Activated CD4-positive, alpha-beta T cell treated with anti-CD3 and anti-CD28 coated beads for 36 hours (primary cell): ENCODE measurements at places on chromosomes 2 and 18. TPM values are rescaled to one million over a fixed set of nuclear protein-coding genes. Genes with fewer than 3 reads are reported as not detected.

The DAW1 gene
- not detected for total RNA-seq

The CFAP210 gene
- total RNA-seq = not detected

The FER1L5 gene
- total RNA-seq = not detected

DNA sequence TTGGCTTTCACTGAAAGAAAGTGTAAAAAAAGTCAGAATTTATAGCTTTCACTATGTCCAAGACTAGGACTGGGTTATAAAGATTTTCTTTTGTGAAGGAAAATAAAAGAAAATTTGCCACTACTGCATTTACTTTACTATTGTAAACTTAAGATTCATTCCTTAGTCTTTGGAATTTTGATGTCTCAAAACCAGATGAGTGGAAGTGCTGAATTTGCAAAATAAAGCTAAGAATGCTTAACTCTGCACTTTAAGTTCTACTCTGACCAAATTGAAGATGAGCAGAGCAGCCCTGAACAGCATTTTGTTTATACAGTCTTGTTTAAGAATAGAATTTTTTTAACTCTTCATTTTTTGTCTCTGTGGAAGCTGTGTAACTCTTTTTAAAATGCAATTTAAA lies 102.4 kb downstream of the ICA1L start:
- no peak for DNase-seq

DNA sequence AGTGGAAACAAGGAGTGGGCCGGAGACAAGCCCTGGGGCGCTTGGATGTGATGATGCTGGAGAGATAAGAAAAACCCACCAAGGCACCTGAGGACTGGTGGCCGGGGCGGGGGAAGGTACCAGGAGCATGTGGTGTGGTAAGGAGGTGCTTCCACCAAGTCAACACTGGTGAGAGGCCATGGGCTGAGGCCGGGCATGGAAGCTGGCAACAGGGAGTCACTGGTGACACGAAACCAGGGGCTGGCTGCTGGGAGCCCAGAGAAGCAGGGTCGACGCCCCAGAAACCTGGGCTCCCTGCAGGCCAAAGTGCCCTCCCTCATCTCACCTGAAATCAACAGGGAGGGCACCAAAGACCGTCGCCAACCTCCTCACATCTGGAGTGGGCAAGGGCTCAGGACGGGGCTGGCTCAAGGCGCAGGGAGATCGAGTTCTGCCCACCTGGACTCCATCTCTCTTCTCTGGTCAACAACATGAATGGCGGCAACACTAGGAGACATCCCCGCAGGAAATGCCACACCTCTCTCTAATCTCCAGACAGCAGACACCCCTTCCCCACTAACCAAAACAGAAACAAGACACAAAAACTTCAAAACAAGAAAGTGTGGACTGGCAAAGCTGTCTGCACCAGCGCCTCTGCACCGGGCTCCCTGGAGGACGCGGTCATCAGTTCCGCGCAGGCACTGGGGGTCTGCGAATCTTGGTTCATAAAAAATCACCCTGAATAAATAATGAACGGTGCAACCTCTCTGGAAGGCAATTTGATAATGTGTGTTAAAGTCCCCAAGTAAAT lies 185.5 kb downstream of the HDAC4 start:
- DNase-seq = no peak

GRCh38 chr2:155223781-155224406 lies 525.4 kb downstream of the KCNJ3 start:
- DNase-seq = no peak

DNA sequence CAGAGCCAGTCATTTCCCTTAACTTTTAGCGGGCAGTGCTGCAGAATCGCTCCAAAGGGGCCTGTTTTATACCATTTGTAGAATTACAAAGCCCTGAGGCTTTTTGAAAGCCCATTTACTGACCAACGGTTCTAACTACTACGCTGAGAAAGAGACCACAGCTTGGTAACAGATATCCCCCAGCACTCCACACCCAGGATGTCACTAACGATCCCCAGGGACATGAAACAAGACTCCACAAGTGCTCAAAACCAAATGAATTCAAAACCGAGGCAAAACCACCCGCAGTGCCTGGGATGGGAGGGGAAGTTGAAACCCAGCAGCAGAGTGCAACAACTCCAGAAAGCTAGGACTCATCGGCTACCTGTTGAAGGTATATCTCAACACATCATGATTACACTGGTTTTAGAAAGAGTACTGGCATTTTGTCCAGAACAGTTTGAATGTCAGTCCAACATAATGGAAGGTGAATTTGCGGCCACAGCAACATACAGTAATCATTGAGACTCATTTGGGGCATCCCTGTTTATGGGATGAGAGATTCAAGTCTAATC lies 33.6 kb upstream of the LRP2 start:
- DNase-seq = no peak

- DNase-seq = no peak
Observed at GRCh38 chr2:5465859-5466258, 226.3 kb upstream of the SOX11 start.

DNA sequence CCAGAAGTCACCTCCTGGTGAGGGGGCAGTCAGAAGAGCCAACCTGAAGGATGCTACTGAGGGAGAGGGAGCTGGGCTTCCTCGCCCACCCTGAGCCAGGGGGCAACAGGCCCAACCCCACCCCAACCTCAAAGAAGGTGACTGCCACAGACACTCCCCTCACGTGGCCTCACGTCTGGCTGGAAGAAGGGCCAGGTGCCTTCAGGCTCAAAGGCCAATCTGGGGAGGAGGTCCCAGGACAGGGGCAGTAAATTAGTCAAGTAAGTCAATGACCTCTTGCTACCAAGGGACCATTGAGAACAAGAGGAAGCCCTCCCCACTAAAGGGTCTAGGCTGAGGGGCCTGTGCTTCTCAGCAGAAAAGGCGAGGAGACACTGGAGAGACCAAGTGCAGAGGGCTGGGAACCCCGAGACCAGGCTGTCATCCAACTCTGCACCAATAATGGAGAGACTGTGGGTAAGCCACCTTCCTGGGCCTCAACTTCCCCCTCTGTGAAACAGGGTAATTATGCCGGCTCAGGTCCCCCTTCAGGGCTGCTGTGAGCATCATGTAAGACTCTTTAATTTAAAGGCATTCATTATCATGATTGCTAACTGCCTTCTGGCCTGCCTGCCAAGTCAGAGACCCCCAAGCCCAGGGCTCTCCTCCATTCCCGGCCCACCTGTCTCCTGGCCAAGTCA lies 20.2 kb upstream of the TNS1 start:
- no peak for DNase-seq

The G6PC2 gene
- not detected for total RNA-seq

DNA sequence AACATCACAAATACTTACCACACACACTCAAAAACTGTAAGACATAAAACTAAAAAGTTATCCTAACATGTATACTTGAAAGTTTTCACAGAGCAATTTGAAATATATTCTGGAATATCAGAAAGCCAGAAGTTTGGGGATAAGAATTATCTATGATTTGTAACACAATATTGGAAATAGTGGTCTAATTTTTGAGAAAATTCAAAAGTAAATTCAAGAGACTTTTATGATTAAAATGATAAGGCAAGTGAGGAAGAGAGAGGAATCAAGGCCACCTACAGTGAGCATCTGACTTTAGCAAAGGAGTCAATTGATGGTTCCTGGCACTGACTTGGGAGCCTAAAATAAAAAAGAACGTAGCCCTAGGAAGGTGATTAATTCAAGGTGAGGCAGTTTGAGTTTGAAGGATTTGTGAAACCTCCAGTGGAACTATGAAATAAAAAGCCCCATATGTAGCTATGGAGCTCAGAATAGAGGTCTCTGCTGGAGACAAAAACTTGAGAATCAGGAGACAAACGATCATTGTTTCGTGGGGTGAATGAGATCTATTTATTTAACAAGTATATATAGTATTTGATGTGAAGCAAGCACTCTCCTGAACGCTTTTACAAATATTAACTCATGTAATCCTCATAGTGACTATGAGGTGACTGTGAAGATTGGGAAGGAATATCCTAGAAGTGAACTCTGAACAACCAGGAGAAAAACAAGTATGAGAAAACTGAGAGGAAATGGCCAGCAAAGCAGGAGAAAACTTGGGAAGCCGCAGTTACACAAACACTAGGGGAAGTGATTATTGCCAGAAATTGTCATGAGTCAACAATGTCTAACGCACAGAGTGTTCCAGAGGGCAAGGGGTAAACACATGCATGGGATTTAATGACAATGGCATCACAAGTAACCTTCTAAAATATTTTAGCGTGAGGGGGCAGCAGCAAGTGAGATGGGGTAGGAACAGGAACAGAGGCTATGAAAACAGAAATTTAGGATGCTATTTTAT lies 12.8 kb downstream of the TFPI start:
- DNase-seq = no peak

The RGPD3 gene
- total RNA-seq = 0.05 TPM

The TTN gene
- 1.6 TPM for total RNA-seq
